CD4-positive, alpha-beta T cell treated with Interleukin-15 for 4 hours (primary cell): ENCODE measurements at places on chromosomes 1 and 21.

GRCh38 chr1:23019863-23020625 is 776 bp downstream of the KDM1A start:
- peak; percentile 6 for DNase-seq

DNA sequence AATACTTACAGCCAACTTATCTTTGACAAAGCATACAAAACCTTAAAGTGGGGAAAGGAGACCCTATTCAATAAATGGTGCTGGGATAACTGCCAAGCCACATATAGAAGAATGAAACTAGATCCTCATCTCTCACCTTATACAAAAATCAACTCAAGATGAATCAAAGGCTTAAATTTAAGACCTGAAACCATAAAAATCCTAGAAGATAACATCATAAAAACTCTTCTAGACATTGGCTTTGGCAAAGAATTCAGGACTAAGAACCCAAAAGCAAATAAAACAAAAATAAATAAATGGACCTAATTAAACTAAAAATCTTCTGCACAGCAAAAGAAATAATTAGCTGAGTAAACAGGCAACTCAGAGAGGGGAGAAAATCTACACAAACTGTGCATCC is 335.6 kb upstream of the PBX1 start:
- no peak for DNase-seq

DNA sequence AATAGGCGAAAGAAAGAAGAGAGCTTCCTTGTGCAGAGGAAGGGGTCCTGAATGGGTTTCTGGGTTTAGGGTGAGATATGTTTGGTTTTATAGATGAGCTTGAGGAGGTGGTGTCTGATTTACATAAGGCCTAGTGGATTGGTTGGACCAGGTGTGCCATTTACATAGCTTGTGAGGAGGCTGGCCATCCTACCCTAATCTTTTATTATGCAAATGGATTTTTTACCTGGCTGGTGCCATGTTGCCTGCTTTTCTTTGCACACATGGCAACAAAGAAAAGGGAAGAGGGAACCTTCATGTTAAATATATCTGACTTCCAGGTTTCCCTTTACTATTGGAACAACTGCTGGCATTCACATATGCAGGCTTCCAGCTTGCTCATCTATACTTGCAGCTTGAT is 585.3 kb downstream of the PTPRU start:
- no peak for DNase-seq

GRCh38 chr1:178126261-178126660 is 32.4 kb downstream of the RASAL2 start:
- DNase-seq = no peak

DNA sequence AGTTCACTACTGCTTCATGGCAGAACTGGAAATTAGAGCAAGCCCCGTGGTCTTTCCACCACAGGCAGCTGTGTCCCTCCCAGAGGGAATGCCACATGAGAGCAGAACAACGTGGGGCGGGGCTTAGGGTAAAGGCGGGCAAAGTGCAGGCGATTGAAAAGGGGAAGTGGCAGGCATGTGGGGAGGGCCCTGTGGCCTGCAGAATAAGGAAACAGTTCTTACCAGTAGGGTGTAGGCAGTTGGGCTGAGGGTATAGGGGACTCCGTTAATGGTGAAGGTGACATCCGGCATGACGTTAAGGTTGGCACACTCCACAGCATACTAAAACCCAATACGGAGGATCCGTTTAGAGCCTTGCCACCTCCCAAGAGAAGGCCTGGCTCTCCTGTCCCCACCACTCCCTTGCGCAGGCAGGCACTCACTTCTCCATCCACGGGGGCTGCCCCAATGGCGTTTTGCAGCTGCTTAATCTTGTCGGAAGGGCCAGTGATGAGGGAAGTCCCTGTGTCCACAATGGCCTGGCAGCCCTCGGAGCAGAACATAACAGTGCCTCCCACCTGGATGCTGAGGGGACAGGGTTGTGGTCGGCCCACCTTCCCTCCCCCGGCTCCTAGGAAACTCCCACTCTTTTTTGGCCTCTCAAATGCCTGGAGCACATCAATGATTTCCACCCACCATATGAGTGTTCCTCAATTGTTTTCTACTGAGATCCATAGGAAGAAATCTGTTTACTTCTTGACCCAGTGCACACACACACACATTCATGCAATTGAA is 9.1 kb upstream of the RAB7B start:
- DNase-seq = peak; percentile 19

DNA sequence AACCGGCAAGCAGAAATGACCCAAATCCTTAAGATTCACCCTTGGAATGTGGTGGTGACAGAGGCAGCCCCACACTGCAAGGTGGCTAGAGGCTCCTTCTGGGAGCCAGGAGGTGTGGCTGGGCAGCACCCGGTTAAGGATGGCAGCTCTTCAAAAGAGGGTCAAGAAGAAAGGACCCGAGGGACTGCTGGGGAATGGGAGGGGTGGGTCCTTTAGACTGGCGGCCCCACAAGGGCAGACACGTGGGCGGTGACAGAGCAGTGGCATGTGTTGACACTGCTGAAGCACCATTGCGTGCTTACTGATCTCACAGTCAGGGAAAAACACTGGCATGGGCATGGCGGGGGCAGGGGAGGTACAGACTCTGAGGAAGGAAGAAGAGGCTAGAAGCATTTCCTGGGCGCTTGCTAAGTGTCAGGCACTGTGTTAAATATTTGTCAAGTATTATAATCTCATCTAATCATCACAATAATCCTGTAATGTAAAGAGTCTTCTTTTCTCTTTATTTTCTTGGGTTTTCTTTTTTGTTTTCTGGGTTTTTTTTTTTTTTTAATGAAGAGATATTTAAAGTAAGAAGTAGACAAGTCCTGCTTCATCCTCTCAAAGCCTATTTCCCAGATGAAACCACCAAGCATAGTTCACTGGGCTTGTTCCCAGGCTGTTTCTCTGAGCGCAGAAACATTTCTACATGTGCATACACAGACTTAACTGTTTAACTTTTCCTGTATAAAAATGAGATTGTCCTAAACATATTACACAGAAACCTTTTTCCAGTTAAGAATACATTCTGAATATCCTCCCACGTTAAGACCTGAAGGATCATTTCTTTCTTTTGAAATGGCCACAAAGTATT is 165.8 kb upstream of the EDN2 start:
- peak; percentile 20 for DNase-seq

- no peak for DNase-seq
These were observed 54.6 kb downstream of the TGFBR3 start for GRCh38 chr1:91831132-91831930.

GRCh38 chr1:67571901-67572593 is 113.0 kb upstream of the GADD45A start:
- DNase-seq = no peak

DNA sequence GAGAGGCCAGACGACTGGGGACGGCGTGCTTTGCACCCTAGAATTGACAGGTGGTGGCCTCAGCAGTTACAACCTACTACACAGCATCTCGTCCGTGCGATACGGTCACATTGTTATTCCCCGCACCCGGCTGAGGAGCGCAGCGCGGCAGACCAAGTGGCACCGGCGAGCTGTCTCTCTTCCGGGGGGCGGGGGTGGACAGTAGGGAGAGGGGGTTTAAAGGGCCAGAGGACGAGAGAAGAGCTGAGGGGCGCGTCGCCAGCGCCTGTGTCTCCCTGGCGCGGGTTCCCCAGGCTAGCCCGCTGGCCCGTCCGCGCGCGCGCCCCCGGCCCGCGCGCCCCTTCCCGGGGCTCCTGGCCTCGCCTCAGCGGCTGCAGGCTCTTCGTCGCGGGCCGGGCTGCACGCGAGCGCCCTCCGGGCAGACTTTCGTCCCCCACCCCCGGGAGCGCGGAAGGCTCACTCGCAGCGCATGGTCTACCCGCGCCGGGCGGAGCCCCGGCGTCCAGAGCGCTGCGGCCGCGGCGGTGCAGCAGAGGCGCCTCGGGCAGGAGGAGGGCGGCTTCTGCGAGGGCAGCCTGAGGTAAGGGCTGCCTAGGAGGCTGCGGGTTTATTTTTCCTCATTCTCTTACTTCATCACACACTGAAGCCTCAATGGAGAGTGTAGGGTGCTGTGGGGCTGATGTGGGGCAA is at the start of gene PDE4B:
TSS of gene PDE4B (plus strand) at position 227 of the 690 bp plus-strand sequence.
- no peak for DNase-seq

DNA sequence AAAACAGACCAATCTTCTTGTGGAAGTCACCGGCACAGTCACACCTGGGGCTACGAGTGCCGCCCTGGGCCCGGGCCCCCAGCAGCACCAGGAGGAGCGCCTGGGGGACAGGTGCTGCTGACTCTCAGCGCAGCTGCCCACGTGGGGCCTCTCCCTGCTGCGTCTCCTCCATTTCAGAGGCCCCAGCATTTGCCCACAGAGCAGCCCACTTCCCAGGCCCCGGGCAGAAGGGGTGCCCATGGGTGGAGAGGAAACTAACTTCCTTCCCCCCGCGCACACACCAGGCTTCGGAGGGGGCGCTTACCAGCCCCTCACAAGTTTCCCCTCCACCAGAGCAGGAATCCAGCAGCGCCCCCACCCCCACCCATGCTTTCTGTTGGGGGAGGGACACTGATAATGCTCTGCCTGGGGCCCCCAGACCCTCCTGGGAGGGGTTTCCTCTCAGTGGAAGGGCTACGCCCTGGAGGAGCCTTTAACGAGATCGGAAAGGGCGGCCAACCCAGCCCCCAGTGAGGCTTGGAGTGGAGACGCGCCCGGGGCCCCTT is 440 bp downstream of the TNFRSF25 start:
- peak; percentile 35 for DNase-seq

GRCh38 chr1:8061673-8062386 is 35.7 kb upstream of the ERRFI1 start:
- no peak for DNase-seq

DNA sequence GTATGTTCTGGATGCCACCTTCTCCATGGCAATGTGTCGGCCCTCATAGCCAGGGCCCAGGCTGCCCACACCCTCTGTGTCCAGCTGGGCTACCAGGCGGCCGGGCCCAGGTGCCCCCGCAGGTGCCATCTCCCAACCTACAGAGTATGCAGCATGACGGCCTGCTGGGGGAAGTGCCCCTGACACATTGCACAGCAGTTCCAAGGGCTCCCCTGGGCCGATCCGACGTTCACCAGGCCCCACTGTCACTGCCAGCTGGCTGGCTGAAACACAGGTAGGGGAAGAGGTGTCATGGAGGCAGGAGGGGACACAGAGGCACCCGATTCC is 5.4 kb downstream of the IGSF8 start:
- no peak for DNase-seq

GRCh38 chr1:216562383-216562782 is 139.1 kb upstream of the USH2A start:
- no peak for DNase-seq

GRCh38 chr1:47710329-47711071 is 272.7 kb downstream of the FOXD2 start:
- DNase-seq = peak; percentile 56

- no peak for DNase-seq
These were observed 52.9 kb downstream of the MPZL1 start for GRCh38 chr1:167774710-167775109.

GRCh38 chr1:50027794-50028193 is 4.0 kb upstream of the AGBL4 start:
- DNase-seq = no peak

DNA sequence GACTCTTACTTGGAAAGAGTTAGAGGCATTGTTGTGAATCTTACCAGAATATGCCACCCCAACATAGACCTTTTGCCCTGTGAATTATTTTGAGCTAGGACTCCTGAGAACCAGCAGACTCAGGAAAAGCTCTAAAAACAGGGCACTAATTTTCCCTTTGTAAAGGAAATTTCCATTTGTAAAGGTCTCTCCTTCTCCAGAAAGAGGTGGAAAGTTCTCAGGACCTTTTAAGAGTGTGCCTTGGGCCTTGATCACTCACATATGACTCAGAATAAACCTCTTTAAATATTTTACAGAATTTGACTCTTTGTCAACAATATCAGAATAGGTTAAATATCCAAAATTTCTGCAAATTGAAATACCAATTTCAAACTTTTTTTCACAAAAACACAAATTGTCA is 721.8 kb upstream of the NCAM2 start:
- DNase-seq = no peak

DNA sequence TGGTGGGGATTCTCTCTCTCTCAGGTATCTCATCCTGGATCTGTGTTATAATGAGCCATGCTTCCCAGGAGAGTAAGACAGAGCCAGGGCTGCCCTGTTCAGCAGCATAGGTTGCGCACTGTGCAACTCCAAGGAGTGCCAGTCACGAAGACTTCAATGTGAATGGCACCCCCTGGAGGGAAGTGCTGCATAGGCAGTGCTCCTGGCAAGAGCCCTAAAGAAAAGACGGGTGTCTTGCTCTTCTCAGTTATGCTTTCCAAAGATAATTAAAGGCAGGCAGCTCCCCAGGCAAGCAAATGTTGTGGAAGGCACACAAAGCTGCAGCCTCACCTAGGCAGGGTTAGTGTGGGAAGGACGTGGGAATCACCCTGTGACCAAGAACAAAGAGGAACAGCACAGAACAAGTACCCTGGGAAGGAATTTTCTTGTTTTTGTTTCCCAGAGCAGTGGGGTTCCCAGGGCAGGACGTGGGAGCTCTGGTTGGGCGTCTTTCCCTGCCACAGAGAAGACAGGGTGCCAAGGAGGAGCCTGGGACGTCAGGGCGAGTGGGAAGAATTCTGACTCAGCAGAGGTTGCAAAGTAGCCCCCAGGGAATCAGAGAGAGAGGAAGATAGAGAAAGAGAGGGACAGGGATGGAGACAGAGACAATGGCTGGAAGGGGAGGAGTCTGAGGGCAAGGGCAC is 120.9 kb downstream of the KCNN3 start:
- no peak for DNase-seq

- peak; percentile 5 for DNase-seq
These were observed 609 bp upstream of the ATF3 start for GRCh38 chr1:212607913-212608391.

DNA sequence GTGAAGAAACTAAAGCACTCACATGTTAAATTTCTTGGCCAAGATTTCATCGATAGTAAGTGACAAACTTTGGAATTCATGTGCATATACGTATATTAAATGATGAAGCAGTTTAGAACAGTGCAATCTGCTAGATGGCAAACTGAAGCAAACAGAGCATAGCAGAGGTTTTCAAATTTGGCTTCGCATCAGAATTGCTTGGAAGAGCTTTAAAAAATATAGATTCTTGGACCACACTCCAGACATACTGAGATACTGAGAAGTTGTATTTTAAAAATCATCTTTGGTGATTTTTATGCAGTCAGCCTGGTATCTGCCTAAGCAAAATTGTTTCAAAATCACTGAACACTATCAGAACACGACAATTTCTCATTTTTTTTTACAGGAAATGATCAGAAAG is 709.2 kb downstream of the PLA2G4A start:
- DNase-seq = no peak

DNA sequence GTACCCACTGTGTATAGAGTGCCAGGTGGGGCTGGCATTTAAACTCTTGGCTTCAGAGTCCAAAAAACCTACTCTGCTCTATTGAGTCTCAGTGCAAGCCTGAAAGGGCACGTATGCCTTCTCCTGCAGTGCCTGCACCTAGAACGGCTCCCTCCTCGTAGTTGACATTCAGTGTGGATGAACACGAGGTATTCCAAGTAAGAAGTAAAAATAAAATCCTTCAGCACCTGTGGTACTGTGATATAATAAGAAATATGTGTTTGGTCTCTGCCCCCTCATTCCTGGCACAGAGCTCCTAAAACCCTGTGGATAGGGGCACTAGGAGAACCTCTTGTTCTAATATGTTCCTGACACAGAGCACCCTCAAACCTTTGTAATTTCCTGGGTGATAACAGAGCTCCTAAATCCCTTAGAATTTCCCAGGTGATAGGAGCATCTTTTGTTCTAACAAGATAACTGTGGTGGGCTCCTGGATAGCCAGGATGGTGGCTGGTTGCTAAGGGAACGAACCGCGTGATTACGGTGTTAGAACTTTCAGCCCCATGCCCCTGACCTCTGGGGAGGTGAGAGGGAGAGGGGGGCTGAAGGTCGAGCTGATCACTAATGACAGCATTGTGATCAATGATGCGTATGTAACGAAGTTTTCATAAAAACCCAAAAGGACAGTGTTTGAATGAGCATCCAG is 16.8 kb downstream of the UCK2 start:
- no peak for DNase-seq

GRCh38 chr1:95353194-95353593 is 119.2 kb downstream of the RWDD3 start:
- no peak for DNase-seq
